ENCODE measurements at places on chromosomes 3 and 15.

- DNase-seq, result peak; percentile 89
Observed at GRCh38 chr15:94844538-94845389, 613.4 kb downstream of the MCTP2 start.

GRCh38 chr3:140349938-140350337, 327.9 kb upstream of the TRIM42 start:
- no peak for DNase-seq

DNA sequence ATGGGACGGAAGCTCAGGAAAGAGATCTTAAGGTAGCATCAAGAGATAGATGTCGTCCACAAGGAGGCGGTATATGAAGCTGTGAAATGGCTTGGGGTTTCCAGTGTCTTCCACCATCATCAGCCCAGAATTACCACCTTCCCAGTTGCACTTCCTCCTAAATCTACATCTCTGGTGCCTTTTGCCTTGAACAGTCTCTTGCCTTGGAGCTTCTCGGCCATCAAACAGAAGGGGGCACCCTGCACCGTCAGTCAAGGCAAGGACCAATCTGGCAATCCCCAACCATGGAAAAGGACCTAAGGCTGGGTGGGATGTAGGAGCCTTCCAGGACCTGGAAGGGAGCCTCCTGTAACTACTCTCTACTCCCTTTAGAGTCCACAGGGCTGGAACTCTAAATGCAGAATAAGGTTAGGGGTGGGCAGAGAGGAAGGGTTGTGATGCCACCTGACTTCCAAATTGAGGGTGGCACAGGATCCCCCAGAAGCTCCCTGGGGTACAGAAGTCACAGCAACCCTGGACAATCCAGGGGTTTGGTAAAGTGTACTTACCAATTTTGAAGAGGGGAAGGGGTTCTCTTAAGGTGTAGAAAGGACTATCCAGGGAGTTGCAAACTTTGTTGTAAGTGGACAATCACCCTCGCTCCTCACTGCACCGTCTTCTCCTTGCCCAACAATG, 1.0 kb upstream of the RYR3 start:
- peak; percentile 57 for DNase-seq

GRCh38 chr3:171935261-171936123, 92.3 kb downstream of the TMEM212 start:
- no peak for DNase-seq

DNA sequence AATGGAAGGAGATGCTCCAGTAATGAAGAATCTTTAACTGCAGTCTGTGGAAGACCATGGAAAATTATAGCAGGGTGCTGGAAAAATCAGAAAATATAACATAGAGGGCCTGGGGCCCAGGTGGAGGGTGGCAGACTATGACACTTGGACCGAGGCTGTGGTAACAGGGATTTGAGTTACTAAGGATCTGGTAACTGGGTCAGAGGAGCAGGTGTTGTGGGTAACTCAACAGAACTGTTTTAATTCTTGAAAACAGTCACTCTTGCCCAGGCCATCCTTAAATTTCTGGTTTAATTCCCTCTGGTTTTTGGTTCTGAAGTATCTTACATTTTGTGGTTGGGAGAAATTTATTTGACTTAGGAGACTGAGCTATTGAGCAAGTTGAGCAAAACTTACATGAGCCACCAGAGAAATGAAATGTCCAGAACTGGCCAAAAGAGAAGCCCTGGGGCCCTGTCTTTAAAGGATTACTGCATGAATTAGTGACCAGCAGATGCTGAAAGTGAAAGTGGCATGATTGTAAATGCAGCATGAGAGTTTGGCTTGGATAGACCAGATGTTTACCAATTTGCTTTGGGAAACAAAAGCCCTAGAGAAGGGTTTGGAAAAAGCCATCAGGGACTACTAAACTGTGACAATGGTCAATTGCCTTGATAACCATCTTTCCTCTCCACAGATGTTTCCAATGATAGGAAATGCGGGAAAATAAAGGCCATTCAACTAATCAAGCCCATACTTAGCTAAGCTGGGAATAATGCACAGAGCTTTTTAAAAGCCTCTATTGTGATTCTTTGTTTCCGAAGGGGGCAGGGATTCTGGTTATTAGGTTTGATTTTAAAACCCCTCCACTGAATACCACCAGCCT, 374.9 kb upstream of the TGFBR2 start:
- no peak for DNase-seq

DNA sequence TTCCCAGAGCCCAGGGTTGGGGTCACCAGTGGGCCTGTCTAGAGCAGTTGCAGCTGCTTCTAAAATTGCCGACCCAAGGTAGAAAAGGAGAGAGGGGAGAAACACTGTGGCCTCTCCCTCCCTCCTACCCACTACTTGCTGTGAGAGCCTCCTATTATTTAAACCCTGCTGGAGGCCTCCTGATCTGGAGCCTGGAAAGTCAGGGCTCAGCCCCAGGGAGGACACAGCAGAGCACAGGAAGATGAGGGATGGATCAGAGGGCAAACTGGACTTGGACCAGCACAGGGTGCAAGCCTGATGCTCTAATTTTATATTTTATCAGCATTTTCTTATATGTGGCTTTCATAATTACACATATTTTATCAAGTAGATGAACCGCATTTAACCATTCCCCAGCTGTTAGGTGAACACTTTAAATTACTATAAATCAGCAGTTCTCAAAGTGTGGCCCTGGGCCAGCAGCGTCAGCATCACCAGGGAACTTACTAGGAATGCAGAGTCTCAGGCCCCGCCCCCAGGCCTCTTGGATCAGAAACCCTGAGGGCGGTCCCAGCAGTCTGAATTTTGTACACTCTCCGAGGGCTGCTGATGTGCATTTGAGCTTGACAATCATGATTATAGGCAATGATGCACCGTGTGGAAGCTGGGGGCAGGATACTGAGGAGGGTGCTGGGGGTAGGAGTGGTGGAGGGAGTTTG, 26.7 kb downstream of the SMAD3 start:
- DNase-seq, result peak; percentile 61

DNA sequence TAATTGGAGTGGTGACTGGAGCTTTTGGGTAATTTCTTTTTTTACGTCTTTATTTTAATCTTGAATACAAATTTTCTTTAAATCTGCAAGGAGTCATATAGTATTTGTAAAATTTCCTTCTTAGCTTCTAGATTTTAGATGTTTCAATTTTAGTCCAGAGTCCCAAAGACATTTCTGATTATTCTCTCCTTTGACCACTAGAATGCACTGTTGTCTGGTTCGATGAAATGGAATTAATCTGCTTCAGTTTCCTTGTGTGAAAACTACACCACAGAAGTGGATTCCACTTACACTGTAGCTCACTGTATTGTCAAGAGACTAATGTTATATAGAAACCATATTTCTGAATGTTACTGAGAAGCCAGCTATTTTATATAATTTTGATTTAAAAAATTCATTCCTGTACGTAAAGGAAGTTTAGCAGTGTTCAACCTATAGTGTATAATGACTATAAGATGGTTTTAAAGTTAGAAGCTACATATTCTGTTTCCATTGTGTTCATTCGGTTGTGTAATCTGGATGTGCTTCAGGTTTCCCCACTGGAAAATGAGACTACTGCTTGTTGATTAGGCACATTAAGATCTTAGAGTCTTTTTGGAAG, 6.1 kb downstream of the GRAMD1C start:
- peak; percentile 33 for DNase-seq

Data from H7 (cell line).